GM03348 (cell line): ENCODE measurements at places on chromosomes 1 and 21.

DNA sequence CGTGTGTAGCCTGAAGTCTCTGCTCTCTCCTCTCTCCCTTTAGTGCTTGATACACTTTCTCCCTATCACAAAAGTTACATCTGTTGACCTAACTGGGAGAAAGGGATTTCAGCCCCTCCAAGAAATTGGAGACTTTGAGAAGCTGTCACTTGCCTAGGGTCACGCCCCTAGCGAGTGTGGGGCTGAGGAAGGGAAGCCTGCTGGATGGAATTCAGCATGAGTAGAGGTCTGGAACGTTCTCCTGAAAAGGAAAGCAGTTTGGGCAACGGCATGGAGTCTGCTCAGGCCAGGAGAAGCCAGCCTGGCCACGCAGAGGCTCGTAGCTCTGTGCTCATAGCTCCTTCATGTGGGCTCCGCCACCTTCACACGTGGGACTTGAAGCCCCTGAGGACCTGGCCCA, 22.4 kb downstream of the COL16A1 start:
- DNase-seq: no peak

DNA sequence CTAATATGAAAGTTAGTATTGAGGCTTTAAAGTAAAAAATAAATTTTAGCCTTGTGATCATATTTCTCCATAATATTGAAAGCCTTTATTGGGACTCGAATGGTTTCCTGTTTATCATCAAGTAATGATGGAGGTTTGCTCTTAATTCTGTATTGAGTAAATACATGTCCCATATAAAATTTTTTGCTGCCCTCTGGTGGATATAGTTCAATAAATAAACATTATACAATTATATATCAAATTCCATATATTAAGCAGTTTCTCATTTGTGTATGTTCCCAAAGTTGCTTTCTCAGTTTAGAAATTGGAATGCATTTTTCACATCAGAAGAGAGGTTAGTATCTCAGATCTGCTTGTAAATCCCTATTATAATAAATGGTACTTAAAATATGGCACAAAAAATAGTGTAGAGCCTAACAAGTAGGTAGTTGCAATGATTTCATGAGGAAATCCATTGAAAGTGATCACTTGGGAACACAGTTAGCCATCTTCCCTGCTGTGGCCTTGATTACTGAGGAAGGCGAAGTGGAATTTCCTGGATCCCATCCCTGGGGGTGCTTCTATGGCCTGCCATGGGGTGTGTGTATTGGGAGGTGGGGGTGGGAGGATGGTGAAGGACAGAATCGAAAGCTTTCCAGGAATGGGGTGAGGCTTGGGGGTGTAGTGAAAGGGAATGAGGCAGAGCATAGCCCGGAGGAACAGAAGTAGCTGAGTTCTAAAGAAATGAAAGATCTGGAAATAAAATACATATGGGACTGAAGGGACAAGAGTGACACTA, 84.1 kb upstream of the C21orf91 start:
- peak; percentile 59 for DNase-seq

DNA sequence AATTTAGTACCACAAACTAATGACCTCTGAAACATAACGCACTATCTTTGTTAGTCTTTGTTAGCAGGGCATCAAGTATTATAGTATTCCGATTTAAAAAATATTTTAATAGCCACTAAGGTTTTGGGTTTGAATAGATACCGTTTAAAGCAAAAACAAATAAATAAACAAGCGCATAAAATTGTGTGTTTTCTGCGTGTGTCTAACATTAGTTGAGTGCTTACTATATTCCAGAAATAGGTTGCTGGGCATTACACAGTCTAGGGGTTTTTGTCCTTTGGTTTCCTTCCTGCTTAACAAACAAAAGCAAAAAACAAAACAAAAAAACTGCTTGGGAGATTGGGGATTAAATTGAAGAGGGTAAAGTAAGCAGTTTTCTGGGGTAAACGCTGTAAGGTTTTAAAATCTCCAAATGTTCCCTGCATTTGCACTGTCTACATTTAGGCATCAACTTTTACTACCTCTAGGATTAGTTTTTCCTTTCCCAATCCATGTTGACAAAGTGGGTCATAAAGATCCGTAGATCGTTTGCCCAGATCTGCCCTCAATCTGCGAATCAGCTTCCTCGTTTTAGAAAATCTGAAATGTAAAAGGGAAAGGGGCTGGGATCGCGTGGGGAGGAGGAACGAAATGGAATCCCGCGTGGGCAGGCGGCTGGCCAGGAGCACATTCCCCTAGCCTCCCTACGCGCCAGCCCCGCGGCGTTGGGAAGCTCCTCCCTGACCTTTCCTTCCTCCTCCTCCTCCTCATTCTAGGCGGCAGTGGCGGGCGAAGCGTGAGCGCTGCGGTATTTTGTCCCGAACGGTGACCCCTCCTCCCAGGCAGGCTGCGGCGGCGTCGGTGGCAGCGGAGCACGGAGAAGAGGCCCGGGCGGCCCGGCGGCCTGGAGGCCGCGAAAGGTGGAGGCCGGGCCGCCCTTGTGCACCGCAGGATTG, at the start of gene KCTD3:
TSS of gene KCTD3 (plus strand) at position 749 of the 935 bp plus-strand sequence. CDS start 382 bp downstream, outside the sequence.
- peak; percentile 92 for DNase-seq

DNA sequence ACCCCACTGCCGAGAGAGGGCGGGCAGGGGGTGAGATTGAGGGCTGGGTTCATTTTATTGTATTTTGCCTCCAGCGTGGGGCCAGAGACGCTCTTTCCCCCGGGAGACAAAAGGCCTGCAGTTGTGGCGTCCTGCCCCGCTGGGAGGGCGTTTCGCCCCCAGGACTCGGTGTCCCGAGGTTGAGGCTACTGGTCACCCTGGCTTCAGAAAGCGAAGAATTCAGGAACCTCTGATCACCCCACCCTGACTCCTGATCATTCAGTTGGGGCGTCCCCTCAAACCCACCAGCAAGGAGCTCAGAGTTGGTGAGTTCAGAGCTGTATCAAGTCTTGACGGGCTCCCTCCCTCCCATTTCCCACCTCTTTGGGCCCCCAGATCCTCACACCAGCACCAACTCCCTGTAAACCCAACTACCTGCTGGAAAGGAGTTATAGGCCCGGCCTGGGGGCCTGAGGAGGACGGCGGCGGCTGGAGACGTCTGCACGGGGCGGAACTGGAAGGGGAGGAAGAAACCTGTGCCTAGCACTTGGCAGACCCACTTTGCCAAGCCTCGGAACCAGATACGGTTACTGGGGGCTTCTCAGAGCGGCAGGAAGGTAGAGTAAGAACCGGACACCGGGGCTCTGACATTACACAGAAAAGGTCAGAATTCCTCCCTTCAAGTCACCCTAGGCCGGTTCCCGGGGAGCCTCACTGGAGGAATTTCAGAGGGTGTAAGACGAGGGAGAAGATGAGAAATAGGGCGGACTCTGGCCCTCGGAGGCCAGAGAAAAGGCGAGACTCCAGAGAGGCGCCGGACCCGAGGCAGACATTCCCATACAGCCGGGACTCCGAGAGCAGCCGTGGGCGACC, 761 bp upstream of the PAX7 start:
- no peak for DNase-seq

- peak; percentile 4 for DNase-seq
Observed at GRCh38 chr1:180157576-180158057, 2.9 kb downstream of the QSOX1 start.

DNA sequence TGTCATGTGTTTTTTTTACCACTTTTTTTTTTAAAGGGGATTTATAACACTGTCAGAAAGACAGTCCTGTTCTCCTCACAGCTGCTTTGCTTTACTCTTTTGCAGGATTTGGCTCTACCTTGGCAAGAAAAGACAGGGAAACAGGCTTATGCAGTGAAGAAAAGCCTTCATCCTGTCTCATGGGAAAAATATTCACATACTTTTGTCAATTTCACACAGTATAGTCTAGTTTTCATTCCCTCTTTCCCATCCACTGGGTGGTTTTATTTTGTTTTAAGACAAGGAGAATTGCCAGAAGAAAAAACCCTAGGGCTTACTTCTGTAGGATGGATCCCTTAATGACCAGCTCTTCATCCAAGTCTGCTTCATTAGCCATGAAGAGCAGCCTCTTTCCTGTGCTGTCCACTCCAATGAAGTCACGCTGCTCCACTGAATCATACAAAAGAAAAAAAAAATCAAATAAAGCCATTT, 60.0 kb downstream of the EIF2B3 start:
- DNase-seq: peak; percentile 69
